ENCODE measurements at places on chromosomes 6 and 20. TPM values are rescaled to one million over a fixed set of nuclear protein-coding genes. Genes with fewer than 3 reads are reported as not detected.

- no peak for DNase-seq
Measured at GRCh38 chr20:58709703-58710039, 17.1 kb downstream of the NPEPL1 start.

- DNase-seq, result no peak
Measured at GRCh38 chr20:21273755-21274386, 29.3 kb upstream of the XRN2 start.

GRCh38 chr6:3467996-3468395, 11.1 kb upstream of the SLC22A23 start:
- no peak for DNase-seq

GRCh38 chr20:49185071-49185761, 2.9 kb downstream of the STAU1 start:
- no peak for DNase-seq

DNA sequence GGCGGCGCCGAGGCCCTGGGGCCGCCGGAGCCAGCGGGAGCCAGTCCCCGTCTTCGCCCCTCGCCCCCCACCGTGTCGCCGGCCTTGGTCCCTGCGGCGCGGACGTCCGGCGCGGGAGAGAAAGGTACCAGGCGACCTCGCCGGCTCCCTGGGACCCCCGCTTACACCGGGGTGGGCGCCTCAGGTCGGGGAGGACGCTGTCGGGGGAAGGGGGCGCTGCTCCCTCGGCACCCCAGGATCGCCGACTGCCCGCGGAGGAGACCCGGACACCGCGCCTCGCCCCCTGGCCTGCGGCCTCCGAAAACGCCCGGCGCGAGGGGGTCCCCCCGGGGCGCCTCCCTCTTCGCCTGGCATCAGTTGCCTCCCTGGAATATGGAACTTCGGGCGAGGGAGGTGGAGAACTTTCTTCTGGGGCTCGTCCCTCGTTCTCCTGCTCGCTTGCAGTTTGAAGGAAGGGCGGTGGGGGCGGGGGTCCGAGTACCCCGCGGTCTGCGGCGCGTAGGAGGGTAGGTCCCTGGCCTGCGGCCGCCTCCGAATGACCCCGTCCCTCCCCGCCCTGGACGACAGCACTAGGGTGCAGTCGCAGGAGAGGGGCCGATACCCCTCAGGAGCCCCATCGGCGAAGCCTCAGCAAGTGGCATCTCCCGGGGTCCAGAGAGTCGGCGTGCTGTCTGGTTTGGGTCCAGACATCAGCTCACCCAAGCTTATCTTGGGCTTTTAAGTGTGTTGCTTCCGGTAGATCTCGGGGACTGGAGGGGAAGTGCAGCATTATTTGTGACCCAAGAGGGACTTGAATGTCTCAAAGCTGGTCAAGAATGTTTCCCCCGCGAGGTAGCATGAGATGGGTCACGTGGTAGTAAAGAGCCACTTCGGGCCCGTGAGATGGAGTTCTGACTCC, 549 bp downstream of the ANKRD6 start:
- no peak for DNase-seq

DNA sequence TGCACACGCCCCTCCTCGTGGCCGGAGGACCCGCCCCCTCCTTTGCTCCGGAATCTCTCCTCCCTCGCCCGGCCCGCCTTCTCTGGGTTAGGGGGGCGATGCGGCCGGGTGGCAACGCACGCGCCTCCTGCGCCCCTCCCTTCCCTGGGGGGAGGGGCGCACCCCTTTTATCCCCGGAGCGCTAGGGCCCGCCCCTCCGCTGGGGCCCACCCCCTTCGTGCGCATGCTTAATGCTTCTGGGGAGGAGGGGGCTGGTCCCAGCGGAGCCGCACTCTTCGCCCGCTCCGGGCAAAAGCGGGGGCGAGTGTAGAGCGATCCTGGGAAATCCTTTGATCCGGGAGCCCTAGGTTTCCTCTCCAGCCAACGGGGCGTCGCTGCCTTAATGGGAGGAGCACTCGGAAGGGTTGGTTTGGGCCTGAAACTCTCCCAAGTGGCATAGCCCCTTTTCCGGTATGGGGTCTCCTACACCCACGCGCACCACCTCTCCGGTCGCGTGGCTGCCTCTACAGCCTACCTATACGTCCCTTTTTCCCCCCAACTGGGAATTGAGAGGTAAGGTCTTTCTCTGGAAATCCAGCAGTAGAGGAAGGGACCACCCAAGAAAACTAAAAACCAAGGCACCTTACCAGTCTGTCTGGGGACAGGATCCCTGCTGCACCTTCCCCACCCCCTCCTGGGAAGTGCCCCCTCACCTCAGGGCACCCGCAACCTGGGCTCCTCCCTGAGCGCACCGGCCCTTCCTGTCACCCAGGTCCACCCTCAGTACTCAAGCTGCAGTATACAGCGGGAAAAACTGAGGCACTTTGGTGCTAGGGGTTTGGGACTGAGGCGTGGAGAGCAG, 2.1 kb downstream of the SOX12 start:
- DNase-seq, result peak; percentile 88

GRCh38 chr6:42302411-42302810, 84.8 kb upstream of the MRPS10 start:
- DNase-seq, result no peak

GRCh38 chr6:163709693-163710092, 295.2 kb downstream of the QKI start:
- no peak for DNase-seq

The NFKBIE gene
- 10.5 TPM for polyA plus RNA-seq

The MEI4 gene
- 0.09 TPM for polyA plus RNA-seq

DNA sequence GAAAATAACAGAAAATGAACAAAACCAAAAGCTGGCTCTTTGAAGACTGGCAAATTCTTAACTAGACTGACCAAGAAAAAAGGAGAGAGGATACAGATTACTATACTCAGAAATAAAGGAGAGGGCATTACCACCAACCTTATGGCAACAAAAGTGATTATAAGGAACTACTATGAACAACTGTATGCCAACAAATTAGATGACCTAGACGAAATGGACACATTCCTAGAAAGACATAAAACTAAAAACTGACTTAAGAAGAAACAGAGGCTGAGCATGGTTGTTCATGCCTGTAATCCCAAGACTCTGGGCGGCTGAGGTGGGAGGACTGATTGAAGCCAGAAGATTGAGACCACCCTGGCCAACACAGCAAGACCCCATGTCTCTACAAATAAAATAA, 33.5 kb downstream of the TRPC4AP start:
- no peak for DNase-seq

DNA sequence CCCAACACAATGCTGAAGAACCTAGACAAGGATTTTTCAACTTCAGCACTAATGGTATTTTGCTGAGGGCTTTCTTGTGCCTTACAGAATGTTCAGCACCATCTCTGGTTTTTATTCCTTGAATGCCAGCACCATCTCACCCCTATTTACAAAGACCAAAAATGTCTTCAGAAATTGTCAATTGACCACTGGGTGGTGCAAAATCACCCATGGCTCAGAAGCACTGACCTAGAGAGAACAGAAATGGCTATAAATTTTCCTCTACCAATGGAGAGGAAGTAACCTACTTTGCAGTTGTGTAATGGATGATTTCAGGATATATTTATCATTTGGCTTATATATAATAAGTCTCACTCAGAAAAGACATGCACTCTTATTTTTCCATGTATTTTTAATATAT, 431.0 kb upstream of the IRAK1BP1 start:
- DNase-seq, result peak; percentile 1

The HLA-DQB1 gene
- 23.7 TPM for polyA plus RNA-seq
